ENCODE measurements at places on chromosomes 16 and 17.

GRCh38 chr17:48307814-48308411 is 122.1 kb downstream of the SKAP1 start:
- DNase-seq: peak; percentile 57

GRCh38 chr16:85699628-85700027 is 10.9 kb upstream of the GINS2 start:
- DNase-seq: no peak

DNA sequence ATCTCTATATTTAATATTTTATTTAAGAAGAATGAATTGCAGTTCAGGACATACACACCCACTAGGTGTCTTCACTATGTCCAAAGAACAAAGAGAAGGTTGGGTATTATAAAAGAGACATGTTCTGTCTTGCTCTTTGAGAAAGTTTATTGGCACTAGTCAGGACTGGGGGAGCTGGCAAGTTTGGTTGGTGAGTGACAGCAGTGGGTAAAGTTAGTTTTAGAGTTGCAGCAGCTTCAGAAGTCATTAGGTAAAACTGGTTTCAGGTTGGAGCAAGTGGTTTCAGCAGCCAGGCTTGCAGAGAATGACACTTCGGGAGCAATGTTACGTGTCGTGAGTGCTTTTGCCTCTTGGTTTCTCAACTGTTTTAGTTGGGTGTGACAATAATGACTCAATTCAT is 142.2 kb upstream of the HS3ST3A1 start:
- no peak for DNase-seq

DNA sequence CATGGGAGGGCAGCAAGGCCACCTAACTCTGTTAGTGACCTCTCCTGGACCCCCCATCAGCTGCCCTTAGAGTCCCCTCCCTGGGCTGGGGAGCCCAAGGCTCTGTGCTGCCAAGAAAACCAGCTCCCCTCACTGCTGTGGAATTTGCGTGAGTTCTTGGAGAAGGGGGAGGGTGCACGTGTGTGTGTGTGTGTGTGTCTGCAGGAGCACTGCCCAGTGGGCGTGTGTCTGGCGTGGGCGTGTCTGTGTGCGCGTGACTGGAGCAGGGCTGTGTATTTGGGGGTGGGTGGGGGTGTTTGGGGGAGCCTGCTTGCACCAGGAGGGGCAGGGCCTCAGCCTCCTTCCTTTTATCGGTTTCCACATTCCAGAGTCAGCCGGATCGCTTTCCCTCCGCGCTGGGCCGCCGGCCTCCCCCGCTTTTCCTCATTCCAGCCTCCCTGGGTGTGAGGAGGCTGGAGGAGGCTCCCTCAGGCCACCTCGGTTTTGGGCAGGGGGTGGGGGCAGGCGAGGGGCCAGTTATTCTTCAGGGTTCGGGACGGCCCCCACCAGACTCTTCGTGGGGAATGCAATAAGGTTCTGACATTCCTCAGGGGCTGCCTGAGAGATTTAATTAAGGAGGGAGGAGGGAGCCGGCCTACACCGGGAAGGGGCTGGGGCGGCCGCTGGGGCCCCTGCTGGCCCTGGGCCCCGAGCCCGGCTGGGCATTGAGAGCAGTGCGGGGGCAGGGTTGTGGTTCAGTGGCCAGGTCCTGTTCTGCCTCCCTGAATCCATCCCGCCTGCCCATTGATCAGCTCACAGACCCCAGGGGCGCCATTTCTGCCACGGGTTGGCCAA is 2.5 kb downstream of the VASN start:
- no peak for DNase-seq

DNA sequence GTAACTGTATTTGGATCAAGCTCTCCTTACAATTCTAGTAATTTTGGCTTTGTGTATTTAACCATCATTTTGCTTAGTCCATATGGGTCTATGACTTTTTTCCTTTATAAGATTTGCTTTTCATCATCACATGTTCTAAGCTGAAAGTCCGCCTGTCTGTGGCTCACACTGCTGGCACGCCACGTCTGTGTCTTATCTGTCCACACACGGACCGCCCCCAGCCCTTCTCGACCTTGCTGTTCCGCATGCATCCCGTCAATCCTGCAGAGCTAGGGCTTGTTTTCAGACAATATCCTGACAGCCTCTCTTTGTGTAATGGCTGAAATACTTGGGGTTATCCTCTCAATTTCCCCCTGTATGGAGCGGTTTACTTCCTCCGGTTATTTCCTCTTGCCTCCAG is 8.4 kb upstream of the ALDH3A1 start:
- DNase-seq: no peak

GRCh38 chr17:4543557-4544026 is 11.6 kb downstream of the MYBBP1A start:
- DNase-seq: no peak

- DNase-seq: peak; percentile 51
Measured at GRCh38 chr16:30934827-30935557, 11.6 kb downstream of the FBXL19 start.
